ENCODE measurements at places on chromosomes 12 and 14.
A peak's percentile ranks its signal among the peaks of the same experiment; 100 is the strongest.

DNA sequence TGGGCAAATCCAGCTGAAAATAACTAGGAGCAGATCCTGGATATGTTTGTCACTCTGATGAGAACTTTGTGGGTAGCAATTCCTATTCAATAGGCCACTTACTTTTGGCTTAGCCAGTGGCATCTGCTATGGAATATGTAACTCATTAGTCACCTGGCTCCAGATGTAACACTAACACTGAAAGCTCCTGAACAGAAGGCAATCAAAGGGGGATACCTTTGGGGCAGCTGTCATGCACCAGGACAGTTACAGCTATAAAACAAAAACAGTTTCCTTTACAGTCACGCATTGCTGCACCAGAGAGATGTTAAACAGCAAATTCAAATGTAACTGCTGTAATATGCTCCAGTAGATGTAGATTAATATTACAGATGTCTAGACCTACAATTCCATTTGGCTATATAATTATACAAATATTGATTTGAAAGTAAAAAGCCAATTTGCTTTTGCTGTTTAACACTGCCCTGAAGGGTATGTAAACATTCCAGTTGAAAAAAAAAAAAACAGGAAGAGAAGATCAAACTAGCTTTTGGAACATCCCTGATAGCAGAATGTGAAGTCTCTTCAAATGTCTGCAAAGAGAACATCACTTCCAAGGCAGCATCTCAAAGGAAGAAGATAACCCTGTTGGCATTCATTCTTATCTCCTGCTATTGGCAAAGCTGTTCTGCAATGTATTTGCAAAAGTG lies 18.4 kb downstream of the RACGAP1 start:
- DNase-seq: peak; percentile 38

GRCh38 chr12:41684997-41685396 lies 459.7 kb downstream of the GXYLT1 start:
- DNase-seq: no peak

GRCh38 chr12:112971248-112971647 lies 7.1 kb upstream of the OAS2 start:
- peak; percentile 30 for DNase-seq

GRCh38 chr12:103852498-103852997 lies 11.5 kb upstream of the NT5DC3 start:
- no peak for DNase-seq

GRCh38 chr12:130795906-130796305 lies 43.1 kb downstream of the STX2 start:
- no peak for DNase-seq

DNA sequence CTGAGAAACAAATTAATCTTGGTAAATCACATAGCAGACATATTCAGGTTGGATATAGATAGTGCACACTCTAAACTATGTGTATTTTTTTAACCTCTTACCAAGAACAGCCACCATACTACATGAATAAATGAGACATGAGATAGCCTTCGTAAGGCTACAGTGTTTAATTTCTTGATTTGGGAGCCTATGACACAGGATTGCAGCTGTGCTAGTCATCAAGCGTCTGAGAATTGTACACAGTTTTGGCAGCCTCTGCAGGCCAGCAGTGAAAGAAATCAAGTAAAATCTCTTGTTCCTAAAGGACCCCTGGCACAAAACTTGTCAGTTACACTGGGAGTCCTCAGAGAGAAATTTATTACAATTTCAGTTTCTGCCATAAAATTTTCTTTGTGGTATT lies 236.1 kb downstream of the C12orf50 start:
- no peak for DNase-seq

- DNase-seq: peak; percentile 76
These were observed 108.8 kb downstream of the CRACR2A start for GRCh38 chr12:3644104-3644503.

GRCh38 chr12:131671871-131672270 lies 39.0 kb upstream of the SFSWAP start:
- DNase-seq: no peak

DNA sequence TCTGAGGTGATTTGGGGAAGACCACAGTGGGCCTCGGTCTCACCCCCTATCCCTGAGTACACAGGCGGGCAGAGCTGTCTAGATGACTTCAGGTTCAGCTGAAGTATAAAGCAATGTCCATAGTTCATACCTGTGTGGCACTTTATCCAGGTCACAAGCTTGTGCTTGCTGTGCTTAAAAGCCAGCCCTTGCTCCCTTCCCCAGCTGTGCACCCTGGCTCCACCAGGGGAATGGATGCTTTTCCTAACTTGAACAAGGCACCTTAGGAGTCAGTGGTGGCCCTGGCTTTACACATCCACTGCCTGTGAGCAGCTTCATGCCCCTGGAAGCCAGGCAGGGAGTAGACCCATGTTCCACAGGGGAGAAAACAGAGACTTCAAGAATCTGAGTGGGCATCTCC lies 5.5 kb downstream of the CARMIL3 start:
- no peak for DNase-seq

- no peak for DNase-seq
These were observed 3.9 kb upstream of the KRT4 start for GRCh38 chr12:52817699-52818238.

- peak; percentile 84 for DNase-seq
These were observed 456.7 kb upstream of the SEL1L start for GRCh38 chr14:81990312-81990761.

GRCh38 chr12:85920324-85920947 lies 46.3 kb downstream of the NTS start:
- DNase-seq: peak; percentile 15

DNA sequence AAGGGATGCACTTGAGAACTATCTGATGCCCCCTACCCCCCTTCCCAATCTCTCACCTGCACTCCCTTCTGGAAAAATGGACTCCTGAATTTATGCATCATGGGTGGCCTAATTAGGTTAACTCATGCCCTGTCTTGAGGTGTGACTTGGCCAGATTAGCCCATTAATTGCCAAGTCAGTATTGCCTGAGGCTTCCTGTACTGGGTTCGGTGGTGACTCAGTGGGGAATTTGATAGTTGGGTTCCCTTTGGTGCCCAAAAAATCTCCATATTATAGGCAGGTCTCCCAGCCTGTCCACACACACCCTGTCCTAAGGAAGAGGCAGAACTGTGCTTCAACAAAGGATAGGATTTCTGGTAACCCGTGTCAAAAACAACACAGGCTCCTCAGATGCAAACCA lies 146.1 kb downstream of the CHST11 start:
- DNase-seq: no peak

GRCh38 chr12:70876952-70877351 lies 43.6 kb downstream of the PTPRR start:
- DNase-seq: no peak

DNA sequence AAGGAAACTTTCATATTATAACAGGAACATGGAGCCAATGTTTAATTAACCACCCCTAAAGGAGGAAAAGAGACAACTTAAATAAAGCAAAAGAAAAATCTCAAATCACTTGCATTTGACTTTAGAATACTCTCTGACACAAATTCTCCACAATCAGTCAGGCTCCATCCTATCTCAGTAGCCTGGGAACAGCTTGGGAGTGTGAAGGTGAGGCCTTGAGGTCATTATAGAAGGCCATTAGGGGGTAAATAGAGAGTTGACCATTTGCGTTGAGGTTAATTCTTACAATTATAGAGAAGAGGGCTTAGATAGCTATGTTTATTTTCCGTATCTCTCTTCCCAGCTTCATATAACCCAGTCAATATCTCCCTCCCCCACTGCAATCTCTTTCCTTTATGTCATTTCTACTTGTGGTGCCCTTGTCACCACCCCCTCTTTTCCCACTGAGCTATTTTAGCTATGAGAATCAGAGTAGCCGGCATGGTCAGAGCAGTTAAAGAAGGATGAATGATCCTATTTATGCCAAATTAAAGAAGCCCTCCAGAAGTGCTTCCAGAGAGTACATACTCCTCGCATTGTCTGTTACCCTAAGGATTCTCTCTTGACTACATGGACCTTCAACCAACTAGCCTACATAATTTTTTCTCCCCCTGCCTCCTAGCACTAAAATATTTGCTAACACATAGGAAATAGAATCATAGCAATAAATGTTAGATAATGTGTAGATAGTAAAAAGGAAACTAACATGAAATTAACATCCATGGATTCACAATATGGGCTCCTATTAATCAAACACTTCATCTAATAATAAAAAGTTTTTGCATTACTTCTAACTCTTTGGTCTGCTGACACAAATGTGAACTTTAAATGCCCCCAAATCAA lies 135.2 kb upstream of the KRR1 start:
- no peak for DNase-seq

- no peak for DNase-seq
These were observed 316.3 kb downstream of the NUAK1 start for GRCh38 chr12:105822131-105823105.

DNA sequence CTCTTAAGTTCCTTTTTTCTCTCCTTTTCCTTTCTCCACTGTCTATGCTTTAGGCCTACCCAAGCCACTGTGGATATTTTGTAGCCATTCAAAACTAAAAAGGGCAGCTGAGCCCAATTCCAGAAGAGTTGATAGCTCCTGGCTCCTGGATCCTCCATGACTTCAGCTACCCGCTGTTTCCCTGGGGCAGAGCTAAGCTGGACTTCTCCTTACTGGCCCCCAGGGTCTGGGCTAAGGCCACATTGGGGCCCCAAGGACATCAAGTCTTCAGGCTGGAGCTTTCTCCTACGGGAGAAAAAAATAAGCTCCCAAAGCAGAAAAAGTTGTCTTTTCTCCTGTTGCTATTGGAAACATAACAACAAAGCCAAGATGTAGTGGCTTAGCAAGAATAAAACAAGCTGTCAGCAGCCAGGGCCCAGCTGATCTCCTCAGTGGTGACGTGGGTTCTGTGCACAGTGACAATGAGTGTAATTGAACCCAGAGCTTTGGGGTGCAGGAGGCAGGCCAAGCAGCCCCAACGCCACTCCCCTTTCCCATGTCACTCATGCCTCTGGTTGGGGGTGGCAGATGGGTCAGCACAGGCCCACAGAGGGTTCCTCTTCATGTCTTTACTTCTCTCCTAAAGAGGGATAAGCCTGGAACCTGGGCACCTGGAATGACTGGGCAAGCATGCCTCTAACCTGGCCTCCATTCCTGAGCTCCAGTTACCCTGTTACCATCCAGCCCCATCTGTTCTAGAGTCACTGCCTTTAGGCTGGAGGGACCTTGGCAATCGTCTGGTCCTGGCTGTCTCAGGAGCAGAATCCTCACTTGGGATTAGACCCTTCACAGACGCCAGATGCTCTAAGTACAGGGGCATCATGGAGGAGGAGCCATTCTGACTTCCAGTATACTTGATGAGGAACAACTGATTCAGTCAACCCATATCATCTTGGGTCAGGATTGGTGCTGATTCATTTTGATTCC lies 171.2 kb downstream of the ZFP36L1 start:
- no peak for DNase-seq

GRCh38 chr12:8031872-8032241 lies 659 bp upstream of the FOXJ2 start:
- no peak for DNase-seq

- DNase-seq: no peak
These were observed 53.8 kb downstream of the MIS18BP1 start for GRCh38 chr14:45199230-45199629.

DNA sequence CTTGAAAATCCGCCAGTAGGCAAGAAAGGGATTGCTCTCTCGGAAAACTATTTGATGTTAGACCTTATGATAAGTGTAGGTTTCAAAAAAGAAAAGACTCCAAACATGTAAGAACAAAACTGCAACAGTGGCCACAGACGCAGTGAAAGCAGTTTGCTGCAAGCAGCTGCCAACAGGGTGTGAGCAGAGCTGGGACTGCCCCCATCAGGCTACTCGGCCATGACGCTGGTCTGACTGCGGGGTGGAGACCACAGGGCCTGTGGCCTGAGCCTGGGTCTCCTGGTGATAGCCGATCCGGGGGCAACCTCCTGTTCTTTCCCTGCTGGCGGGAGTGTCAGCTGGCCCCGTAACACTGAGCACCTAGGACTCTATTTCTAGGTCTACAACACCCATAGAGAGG lies 63.2 kb downstream of the AMN start:
- DNase-seq: no peak

- DNase-seq: no peak
These were observed 1.8 kb downstream of the LRIG3 start for GRCh38 chr12:58918469-58918844.

GRCh38 chr12:102513272-102513671 lies 32.9 kb upstream of the IGF1 start:
- DNase-seq: no peak

DNA sequence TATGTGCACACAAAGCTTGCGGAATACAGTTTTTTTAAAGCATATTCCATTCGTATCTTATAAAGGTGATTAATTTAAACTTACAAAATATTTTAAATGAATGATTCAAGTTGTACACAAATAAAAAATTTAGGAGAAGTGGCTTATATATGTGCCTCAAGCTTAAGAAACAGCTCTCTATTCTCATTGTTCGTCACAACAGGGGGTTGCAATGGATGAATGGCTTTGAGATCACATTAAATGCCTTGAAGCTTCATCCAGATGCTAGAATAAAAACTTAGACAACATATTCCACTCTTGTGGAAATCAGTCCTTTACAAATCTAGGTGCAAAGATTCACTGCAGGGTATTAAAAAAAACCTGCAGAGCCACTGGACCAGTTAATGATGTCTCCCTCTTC lies 303.9 kb upstream of the LRFN5 start:
- no peak for DNase-seq

- no peak for DNase-seq
These were observed 441 bp downstream of the RAB5B start for GRCh38 chr12:55974308-55974730.

- peak; percentile 54 for DNase-seq
These were observed 172.8 kb upstream of the DCN start for GRCh38 chr12:91355150-91356006.

DNA sequence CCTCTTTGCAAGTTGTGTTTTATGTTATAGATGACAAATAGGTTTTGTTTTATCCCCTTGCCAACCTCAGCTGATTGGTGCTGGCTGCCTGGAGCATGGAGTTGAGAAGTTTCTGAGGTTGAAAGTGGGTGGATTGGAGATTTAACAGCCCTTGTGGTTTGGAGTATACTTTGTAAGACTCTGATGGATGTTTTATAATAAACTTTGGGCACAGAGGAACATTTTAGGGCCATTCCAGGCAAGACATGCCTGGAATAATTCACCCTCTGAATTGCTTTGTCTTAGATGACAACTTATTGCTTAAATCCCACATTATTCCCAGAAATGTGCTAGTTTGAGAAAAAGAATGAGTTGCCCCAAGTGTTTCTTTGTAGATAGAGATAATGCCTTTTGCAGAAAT lies 158.9 kb downstream of the SLC5A8 start:
- no peak for DNase-seq

GRCh38 chr14:61581340-61581739 lies 114.0 kb upstream of the HIF1A start:
- DNase-seq: no peak

- peak; percentile 92 for DNase-seq
These were observed 29.5 kb upstream of the CISTR start for GRCh38 chr12:53781228-53781801.
